ENCODE measurements at places on chromosomes 5 and 9. TPM values are rescaled to one million over a fixed set of nuclear protein-coding genes. Genes with fewer than 3 reads are reported as not detected.

DNA sequence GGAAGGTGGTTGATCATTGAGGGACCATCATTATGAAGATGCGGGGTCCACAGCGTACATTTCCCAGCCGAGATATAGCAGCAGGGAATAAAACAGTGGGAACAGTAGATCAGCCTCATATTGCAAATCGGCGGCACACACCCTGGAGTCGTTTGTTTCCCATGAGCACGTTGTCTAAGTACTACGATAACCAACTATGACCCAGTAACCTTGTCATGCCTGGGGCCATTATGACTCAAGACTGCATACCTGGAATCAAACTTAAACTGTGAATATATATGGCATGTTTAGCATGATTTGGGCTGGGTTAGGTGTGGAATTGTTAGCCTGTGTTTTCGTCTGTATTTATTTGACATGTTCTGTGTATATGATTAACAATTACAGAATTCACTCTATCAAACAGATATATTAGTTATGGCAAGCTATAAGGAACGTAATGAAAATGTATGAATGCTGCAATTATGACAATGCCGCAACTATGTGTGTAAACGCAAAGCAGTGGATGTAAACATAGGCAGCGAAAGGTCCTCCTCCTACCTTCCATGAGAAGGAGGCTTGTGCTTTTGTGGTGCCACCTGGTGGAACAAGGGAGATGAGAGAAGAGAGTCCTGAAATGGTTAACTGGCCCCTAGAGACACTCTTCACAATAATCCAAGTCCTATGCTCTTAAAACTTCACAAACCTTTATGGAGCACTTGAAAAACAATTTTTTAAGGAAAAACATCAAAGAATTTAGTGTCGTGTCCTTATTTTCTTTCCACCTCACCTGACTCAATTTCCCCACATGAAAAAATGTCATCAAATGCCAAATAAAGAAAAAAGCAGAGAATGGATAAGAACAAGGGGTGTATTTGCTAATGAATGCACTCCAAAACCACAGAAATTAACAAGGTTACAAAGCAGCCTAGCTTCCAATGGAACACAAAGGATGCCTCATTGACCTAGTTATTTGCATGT, 47.1 kb downstream of the SEMA5A start:
- DNase-seq: no peak

Gene CSF1R
- 20.1 TPM for total RNA-seq

DNA sequence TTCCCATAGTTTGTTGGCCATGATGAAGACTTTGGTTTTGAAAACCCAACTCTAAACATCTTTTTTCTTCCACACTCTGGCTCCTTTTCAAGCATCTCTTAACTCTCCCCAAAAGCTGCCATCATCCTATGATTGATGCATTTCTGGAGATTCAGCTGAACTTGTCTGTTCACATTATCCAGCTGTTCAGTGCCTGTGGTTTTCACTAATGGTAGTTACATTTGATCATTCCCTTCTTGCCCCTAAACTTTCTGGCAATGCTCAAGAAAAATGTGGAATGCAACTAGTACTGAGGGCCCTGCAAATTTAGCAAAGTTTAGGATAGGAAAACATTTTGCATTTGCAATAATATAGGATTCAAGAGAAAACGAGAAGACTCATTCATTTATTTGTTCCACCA, 267.5 kb downstream of the ENC1 start:
- DNase-seq: no peak

Gene DRD1
- not detected for total RNA-seq

Gene ALDH1A1
- total RNA-seq: 23.3 TPM

GRCh38 chr5:128538000-128538249, at the start of gene FBN2:
Gene FBN2, minus strand, starts transcription at chr5:128538245. Its CDS starts 642 bp downstream, at chr5:128537603.
- DNase-seq: no peak

Gene CENPK
- total RNA-seq: 0.99 TPM

Gene PHYHD1
- 39.7 TPM for total RNA-seq

DNA sequence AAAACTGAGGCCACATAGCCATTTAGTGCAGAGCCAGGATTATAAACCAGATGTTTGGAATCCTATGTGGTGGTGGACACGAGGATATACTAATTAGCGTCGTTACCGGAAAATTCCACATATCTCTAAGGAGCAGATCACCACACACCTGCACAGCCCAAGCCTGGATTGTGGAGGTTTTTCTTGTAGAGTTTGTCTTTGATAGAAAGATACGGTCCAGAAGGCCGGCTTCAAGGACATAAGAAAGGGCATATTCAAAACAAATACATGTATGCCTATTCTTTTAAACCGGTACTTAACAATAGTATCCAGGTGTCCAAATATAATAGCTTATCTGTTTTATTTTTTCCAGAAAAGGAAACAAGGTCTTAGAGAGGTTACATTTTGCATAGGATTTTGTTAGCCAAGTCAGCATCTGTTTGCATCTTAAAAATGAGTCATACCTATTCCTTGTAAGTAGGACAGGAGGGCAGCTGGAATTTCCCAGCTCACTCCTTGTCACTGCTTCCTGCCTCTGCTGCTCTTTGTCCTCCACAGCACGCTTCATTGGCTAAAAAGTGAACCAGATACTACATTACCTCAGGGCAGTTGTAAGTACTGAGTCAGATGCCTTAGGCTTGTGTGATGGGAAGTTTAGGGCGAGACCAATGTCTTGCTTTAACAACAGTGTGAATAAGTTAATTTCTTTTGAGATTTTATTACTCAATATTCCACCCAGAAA, 3.6 kb downstream of the TMC1 start:
- no peak for DNase-seq

Gene SLC25A51
- total RNA-seq: 23.0 TPM

DNA sequence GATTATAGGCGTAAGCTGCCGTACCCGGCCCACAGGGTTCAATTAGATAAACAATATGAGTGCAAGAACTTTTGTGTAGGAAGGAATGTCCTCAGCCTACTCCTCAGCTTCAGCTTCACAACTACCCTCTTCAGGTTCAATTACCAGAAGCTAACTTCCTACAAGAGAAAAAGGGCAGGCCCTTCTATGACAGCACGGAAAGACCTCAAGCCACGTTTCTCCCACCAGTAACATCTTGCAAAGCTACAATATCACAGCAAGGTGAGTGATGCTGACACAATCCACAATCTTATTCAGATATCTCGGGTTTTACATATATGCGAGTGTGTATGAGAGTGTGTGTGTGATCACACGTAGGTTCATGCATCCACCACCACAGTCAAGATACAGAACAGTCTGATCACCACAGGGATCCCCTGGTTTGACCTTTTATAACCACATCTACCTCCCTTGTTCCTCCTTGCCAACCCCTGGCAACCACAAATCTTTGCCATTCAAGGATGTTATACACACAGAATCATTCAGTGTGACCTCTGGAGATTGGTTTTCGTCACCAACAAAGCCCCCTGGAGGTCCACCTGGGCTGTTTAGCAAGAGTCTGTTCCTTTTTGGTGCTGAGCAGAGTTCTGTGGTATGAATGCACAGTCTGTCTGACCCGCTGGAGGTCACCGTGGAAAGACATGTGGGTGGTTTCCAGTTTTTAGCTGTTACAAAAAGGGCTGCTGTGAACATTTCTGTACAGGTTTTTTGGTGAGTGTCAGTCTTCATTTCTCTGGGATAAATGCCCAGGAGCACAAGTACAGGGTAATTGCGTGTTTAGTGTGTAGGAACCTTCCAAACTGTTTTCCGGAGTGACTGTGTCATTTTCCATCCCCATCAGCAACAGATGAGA, 38.2 kb downstream of the IPPK start:
- no peak for DNase-seq

Gene COL27A1
- total RNA-seq: 11.0 TPM

Gene MIER3
- total RNA-seq: 16.1 TPM

DNA sequence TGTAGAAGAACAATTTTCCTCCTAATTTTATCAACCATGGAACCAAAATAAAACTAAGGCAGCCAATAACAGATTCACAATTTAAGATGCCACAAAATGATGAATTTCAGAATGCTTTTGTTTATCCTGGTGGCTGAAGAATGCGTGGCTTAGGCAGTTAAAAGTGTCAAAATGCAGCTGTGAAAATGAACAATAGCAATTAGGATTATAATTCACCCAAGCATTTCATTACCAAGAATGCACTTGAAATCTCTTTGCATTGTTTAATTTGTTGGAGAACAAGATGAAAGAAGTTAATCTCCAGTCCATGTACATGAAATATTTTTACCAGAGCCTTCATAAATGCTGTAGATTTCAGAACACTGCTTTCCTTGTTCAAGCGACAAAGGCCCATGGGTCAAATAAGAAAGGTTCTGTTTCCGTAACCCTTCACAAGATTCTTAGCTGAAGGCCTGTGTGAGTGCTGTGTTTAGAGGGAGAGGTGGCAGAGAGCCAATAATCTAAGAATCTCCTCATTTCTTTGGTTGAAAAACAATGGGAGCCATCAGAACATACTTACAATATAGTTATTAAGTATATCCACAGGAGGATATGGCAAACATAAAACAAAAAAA, 39.3 kb downstream of the CLINT1 start:
- no peak for DNase-seq

Gene SPINK13
- not detected for total RNA-seq

- no peak for DNase-seq
Measured at GRCh38 chr9:113568571-113569321, 105.2 kb downstream of the RGS3 start.

DNA sequence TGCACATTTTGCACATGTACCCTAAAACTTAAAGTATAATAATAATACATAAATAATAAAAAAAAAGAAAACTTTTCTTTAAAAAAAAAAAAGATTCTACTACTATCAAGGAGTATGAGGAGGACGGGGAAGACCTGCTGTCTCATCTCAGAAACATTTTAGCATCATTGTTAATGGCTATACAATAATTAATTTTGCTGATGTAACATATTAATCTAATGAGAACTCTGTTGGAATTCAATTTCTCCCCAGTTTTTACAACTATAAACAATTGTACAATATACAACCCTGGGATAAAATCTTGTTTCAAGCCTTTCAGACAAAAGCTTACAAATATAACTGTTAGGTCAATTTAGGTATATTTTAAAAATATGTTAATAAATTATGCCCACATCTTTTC, 139.0 kb upstream of the GRIN3A start:
- DNase-seq: no peak

DNA sequence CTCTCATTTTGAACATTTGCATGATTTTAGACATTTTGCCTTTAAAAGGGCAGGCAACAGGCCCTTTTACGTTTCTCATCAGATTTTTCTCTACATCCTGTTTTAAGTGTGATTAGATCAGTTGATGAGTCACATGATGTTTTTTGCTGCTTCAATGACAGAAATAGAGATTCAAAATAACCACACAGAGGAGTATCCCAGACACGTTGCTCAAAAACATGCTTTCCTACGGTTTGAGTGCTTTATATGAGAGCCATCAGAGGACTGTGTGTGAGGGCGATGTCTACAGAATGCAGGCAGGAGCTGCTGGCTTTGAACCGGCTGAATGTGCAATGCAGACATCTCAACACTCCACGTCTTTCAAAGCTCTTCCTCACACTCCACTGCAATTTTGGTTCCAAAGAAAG, 42.1 kb downstream of the OTULIN start:
- no peak for DNase-seq

Gene CBY3
- total RNA-seq: not detected

DNA sequence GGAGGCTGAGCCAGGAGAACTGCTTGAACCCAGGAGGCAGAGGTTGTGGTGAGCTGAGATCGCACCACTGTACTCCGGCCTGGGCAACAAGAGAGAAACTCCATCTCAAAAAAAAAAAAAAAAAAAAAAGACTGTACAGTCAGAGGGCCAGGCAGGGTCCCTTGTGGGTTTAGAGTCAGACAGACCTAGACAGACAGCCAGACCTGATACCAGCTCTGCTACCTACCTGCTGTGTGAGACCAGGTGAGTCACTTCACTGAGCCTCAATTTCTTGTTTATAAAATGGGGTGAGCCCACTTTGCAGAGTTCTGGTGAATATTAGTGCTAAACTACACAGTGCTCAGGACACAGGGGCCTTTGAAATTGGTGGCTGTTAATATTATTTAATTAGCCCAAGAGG, 19.7 kb downstream of the TRIM14 start:
- DNase-seq: no peak

DNA sequence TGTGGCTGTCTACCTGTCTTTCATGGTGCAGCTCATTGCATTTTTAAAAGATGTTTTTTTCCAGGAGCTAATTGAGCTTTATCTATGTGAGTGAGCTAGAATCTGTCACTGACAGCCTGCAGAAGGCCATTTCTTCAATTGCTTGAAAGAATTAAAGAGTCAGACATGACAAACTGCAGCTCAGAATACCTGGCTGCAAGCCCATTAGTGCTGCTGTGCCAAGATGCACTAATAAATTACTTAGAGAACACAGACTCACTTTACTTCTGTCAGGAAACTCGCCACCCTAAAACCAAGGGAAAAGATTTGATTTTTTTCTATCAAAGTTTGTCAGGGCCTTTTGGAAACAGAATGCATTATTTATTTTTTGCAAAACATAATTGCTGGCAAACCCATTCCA, 368.3 kb downstream of the CAAP1 start:
- DNase-seq: no peak

Gene IL9
- not detected for total RNA-seq

DNA sequence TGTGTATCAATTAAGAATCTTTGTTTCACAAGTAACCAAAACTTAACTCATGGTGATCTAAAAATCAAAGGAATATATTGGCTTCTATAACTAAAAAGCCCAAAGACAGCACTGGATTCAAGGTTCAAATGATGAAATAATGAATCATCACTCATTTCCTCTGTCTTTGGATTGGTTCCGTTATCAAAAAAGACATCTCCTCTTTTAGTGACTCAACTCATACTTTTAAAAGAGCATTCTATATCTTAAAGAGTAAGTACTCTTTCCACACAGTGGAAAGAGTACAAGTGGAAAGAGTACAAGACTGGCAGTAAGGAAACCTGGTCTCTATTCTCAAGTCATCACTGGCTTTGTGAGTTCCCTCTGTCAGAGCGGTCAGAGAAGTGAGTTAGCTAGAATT, 141.4 kb upstream of the NMUR2 start:
- DNase-seq: no peak

GRCh38 chr5:171226864-171227263, 82.2 kb upstream of the TLX3 start:
- DNase-seq: no peak

DNA sequence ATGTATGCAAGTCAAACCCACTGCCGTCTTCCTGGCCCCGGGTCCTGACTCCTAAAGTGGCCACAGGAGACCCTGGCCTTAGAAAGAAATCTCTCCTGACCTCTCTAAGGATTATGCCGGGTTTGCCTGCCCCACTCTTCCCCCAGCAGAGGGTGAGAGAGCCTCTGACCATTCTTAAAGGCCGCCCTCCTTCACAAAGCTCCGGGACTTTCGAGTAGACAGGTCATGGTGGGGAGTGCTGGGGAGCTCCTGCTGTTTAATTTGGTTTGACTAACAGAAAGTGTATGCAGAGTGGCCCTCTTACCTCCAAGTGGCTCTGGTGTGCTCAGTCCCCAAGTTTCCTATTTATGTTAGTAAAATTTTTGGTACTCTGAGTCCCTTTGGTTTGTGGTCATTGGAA, 111.8 kb downstream of the LRRC70 start:
- no peak for DNase-seq

GRCh38 chr9:121386442-121387175, 16.6 kb upstream of the STOM start:
- DNase-seq: no peak

- DNase-seq: no peak
Measured at GRCh38 chr5:41452506-41452905, 57.9 kb downstream of the PLCXD3 start.

Gene ANP32B
- 49.1 TPM for total RNA-seq

- DNase-seq: no peak
Measured at GRCh38 chr5:174755106-174755505, 30.7 kb downstream of the MSX2 start.

Gene SERF1A
- total RNA-seq: 1.5 TPM

Gene C9
- total RNA-seq: not detected
